Stimulated activated CD4-positive, alpha-beta T cell treated with anti-CD3 and anti-CD28 coated beads, Interleukin-15, amount 100 ng/mL, for 1 hour (primary cell): ENCODE measurements at places on chromosomes 3 and 15.

DNA sequence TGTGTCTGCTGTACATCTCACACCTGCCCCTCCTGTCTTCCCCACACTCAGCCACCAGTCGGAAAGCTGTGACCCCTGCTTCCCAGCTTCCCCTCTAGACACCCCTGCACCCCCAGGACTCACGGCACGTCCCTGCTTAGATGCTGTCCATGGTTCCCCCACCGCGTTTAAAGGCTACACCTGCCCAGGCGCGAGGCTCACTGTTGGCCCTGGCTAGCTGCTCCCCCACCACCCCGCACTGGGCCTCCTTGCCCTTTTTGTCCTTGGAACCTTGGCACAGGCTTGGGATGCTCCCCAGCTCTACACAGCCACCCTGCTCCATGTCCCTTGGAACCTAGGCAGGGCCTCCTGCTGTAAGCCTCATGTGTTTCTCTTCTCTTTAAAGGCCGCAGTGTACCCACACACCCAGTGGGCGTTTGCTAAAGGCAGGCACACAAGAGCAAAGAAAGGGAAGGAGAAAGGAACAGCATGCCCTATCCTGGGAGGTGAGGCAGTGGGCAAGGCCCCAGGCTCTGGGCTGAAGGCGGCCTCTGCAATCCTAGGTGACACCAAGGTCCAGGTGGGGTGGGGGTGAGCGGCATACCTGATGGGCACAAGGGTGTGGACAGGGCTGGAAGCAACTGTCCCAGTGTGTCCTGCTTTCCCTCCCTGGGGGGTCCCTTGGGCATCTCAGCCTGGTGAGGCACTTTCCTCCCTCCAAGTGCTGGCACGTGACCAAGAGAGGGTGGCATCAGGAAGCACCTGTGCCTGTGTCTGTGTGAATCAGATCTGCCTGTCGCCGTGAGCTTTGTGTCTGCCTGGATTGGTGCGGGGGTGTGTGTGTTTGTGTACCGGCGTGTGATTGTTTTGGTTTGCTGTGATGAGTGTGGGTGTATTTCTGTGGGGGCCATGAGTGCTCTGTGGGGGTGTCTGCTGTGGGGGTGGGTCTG lies 54.4 kb downstream of the TPRA1 start:
- DNase-seq: no peak

GRCh38 chr3:54120657-54121413 lies 1.5 kb upstream of the CACNA2D3 start:
- no peak for DNase-seq

DNA sequence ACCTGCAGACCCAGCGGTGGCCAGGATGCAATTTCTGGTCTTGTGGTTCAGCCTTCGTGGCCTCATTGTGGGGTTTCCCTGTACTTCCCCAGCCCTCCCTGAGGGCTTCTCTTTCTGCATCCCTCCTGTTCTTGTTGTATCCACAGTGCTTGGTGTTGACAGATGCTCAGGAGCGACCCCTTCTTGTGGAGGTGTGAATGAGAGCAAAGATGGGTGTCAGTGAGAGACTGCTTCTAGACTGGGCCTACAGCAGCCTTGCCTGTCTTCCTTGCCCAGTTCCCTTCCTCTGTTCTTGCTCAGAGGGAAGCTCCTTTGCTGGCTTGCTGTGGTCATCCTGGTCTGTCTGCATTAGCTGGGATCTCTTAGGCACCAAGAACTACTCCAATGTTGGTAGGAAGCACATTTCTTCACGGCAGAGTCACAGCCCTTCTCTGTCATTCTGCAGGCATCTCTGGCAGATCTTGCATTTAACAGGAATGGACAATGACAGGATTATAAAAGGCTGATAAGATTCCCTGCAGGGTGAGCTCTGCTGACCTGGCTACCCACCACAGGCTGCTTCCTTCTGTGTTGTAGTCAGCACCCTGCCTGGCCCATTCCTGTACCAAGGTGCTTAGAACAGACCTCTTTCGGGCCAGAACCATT lies 317.8 kb upstream of the C2CD4B start:
- DNase-seq: no peak

DNA sequence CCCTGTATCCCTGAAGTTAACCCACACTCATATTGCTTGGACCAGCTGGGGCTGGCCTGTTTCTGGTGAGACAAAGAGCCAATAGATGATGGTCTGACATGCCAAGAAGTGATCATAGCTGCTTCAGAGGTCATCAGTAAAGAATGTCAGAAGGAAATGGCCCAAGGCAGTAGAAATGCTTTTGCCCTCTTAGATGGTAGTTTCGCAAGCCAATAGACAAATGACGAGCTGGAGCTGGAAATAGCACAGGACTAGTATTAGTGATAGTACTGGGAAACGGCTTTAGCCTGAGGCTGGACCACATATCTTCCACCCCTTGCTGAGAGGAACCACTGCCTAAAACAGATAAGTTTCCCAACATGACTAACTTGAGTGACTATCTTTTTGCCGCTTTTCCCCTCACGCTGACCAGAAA lies 176.1 kb upstream of the THBS1 start:
- no peak for DNase-seq

- DNase-seq: no peak
Measured at GRCh38 chr3:123652342-123652984, 67.6 kb upstream of the HACD2 start.

DNA sequence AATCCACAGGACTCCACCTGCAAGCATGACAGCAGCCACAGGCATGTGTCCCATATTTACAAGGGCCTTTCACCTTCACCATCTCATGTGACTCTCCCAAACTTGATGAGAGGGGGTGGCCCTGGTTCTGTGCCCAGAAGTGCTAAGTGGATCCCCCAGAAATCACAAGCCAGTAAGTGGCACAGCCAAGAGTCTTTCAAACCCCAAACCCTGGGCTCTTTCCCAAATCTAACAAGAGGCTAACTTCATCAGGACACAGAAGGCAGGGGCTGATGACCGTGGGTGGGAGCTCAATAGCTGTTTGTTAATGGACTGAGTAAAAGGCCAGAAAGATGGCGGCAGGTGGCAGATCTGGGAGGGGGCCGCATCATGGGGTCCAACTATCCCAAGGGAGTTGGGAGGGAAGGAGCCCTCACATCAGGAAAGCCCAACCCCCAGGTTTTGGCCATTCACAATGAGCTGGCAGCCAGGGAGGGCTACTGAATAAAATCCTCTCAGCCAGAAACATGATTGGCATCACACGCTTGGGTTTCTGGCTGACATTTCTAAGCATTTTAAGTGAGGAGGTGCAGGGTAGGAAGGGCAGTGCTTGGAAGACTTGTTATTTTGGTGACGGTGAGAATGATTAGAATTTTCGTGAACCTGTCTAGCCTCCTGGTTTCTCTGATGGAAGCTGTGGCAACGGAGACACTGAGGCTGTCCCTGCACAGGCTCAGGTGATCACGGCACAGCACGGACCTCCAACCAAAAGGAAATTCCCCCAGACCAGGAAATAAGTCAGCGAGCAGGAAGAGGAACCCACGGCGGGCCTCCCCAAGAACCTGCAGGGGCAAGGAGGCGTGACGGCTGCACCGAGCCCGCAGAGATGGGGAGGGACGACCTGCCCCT lies 109.3 kb downstream of the OXNAD1 start:
- DNase-seq: no peak

- DNase-seq: no peak
Measured at GRCh38 chr15:67564021-67564967, 21.8 kb downstream of the MAP2K5 start.
